ENCODE measurements at places on chromosomes 2 and 18.
A peak's percentile ranks its signal among the peaks of the same experiment; 100 is the strongest.

GRCh38 chr2:235894839-235895238, 273.3 kb downstream of the GBX2 start:
- DNase-seq, result no peak

- DNase-seq, result peak; percentile 70
Measured at GRCh38 chr2:120914839-120915521, 179.3 kb downstream of the GLI2 start.

DNA sequence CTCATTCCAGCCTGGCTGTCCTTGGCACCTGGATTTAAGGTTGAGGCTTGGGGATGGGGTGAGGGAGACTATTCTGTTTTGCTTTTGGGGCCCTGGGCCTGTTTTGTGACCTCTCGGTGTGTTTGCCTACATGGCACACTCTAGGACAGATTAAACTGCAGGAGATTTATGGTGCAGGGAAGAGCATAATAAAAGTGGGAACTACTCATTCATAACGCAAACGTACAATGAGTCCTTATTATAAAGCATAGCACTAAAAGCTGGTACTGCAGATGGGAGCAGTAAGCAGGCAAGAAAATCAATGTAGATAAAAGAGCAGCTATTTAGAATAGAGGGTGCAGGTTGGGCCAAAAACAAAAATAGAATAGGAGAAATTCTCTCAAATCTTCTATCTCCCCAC, 238.4 kb downstream of the ACTR3 start:
- DNase-seq, result no peak

- no peak for DNase-seq
Measured at GRCh38 chr2:240649331-240649730, 24.1 kb downstream of the GPR35 start.

DNA sequence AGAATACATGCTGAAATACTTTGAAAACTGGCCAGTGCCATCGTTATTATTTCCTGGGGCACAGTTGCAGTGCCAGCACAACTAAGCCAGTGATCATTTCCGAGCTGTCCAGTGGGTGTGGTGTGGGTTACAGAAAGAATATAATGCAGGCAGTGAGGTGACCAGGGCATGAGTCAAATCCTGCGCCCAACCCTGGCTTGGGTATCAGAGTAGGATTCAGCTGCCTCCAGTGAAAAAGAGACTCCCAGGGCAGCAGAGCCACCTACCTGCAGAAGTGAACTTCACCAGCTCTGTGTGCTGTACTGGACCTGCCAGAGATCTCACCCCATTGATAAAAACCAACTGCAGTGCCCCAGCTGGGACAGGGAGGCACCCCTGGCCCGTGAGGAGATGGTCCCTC, 18.0 kb downstream of the SLC9A2 start:
- DNase-seq, result no peak

- DNase-seq, result no peak
Measured at GRCh38 chr2:140401056-140401455, 1620.9 kb upstream of the NXPH2 start.

- DNase-seq, result no peak
Measured at GRCh38 chr2:43818761-43819160, 19.9 kb downstream of the ABCG5 start.

GRCh38 chr18:68086481-68086880, 570.0 kb upstream of the DSEL start:
- DNase-seq, result no peak

DNA sequence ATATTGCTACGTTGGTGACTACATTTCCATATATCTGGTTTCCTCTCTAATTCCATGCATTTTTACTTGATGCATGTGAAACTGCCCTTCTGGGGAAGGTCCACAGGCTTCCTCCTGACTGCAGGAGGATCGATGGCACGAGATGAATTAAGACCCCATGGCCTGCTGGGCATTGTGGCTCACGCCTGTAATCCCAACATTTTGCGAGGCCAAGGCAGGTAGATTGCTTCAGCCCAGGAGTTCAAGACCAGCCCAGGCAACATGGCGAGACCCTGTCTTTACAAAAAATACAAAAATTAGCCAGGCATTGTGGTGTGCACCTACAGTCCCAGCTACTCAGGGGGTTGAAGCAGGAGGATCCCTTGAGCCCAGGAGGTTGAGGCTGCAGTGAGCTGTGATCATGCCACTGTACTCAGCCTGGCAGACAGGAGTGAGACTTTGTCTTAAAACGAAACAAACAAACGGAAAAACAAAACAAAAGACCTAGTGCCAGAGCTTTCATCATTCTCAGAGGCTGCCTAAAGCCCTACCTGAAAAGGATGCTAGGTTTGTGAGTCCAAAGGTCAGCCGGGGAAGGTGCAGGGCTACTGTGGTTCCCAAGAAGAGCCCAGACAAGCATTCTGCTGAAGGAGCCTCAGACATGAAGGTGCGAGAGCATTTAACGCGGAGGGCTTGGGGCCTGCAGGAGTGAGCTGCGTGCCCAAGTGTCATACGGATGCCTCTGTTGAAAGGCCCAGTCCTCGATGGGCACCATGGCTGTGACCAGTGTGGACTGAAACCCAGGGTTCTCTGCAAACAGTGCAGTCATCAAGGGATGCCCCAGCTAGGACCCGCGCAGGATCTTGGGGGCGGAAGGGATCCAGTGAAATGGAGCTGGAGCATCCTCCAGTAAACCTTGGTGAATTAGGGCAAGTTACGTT, 21.6 kb downstream of the GPR55 start:
- no peak for DNase-seq

DNA sequence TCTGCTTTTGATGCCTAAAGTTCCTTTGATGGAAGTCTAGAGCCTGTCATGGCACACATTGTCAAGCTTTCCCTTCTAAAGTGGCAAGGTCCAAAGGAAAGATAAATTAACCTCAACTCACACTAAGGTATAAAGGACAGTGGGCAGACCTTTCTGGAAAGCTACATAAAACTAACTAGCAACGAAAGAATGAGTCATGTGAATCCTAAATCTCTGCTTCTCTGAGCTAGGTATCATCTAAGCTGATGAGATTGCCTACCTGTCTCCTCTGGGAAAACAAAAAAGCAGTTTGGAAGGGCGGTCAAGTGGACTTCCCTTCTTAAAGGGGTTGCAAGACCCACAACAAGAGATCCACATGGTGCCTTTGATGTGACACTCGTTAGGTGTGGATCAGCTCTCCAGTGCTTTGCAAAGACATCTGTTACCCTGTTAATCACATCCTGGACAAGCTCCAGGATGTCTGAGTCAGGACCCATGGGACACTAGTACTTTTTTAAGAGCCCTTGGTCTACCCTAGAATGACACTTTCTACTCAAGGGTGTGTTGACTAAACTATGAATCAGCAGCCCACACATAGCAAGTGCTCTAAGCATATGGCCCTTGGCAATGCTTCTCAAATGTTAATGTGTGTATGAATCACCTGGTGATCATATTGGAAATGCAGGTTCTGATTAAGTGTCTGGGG, 173.5 kb downstream of the ALK start:
- DNase-seq, result peak; percentile 65

- no peak for DNase-seq
Measured at GRCh38 chr2:235922839-235923238, 245.3 kb downstream of the GBX2 start.

GRCh38 chr18:70028734-70029133, 81.1 kb upstream of the CD226 start:
- no peak for DNase-seq

DNA sequence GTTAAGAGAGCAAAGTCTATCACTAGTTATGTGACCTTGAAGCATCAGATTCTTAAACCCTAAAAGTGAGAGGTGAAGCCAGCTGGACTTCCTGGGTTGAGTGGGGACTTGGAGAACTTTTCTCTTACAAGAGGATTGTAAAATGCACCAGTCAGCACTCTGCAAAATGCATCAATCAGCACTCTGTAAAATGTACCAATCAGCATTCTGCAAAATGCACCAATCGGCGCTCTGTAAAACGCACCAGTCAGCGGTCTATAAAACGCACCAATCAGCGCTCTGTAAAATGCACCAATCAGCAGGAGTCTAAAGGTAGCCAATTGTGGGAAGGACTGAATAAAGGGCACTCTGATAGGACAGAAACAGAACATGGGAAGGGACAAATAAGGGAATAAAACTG, 291.6 kb upstream of the FAM98A start:
- DNase-seq, result no peak

DNA sequence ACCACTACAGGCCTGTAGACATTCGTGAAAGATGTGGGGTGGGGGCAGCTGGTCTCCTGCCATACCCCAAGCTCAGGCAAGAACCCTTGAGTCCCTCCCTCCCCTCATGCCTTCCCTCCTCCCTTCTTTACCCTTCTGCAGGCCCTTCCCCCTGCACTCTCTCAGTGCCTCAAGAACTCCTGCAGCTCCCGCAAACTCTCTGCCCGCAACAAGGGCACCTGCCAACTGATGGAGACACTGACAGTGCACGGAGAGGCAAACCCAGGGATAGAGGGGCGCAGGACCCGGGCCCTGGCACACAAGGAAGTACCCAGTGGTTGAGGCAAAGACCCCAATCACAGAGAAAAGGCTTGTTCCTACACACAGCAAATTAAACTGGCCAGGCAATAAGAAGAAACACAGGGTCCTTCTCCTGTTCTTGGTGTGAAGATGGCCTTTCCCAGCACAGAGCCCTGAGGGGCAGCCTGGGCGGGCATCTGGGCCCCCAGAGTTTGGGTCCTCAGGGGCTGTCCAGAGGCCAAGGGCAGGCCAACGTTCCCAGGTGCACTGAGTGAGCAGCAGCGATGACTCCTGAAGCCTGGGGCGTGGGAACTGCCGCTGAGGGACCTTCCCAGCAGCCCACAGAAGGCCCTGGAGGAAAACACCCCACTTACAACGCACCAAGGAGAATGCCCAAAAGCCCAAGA, 1.6 kb downstream of the TEKT4 start:
- no peak for DNase-seq

GRCh38 chr2:227036527-227036926, 127.5 kb downstream of the COL4A4 start:
- DNase-seq, result no peak

DNA sequence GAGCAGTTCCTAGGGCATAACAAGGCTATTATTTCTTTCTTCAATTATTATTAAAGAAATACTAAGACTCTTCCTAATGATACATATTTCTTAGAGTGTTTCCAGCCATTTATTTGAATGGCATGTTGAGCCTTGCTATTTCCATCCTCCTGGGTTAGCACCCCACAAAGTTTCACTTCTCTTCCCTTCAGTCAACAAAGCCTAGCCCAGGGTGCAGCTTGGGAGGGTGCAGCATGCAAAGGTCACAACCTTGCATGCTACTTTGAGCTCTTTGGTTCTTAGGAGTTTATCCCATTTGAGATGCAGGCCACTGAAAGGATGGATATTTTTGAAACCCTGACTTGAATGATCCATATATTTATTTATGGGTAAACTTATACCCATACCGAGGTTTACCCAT, 454.4 kb upstream of the MEIS1 start:
- DNase-seq, result no peak

- no peak for DNase-seq
Measured at GRCh38 chr18:12460874-12461273, 53.1 kb downstream of the PRELID3A start.

DNA sequence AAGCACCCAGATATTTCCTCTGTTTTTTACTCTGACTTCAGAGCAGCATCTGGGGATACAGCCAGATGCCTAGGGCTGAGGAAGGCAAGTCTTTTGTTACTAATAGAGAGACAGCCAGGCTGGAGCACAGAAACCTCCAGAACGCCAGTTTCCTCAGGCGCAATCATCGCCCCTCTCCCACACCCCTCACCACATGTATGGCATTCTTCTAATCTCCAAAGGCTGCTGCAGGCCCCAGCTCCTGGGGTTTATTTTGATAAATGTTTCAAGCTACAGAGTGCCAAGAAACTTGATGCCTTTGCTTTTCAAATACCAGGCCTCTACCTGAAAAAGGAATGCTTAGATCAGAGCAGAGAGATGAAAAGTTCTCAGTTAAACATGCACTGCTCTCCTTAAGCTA, 283.6 kb downstream of the RBM43 start:
- DNase-seq, result no peak

DNA sequence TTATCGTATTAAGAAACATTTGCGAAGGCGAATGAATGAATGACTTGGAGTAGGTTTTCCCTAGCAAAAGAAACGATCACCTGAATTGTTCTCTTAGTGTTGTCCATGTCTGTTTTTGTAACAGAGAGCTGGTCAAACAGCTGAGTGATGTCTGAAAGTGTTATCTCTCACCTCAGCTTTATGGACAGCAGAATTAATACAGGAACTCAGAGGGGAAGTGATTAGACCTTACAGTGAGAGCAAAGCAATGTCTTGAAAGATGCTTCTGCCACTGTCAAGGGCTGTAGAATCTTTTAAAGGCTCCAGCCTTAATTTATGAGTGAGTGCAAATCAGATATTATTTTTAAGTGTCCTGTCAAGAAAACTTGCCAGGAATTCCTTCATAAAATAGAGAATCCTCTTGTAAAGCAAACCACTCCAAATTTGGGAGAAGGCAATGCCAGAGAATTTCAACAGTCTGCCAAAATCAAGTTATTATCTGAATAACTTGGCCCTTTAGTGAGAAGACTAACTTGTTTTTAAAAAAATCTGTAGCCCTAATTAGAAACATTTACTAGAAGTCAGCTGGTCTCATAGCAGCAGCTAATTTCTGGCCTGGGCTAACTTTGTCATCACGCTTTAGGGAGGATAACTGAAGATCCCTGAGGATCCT, 60.7 kb downstream of the CDC42EP3 start:
- peak; percentile 95 for DNase-seq

DNA sequence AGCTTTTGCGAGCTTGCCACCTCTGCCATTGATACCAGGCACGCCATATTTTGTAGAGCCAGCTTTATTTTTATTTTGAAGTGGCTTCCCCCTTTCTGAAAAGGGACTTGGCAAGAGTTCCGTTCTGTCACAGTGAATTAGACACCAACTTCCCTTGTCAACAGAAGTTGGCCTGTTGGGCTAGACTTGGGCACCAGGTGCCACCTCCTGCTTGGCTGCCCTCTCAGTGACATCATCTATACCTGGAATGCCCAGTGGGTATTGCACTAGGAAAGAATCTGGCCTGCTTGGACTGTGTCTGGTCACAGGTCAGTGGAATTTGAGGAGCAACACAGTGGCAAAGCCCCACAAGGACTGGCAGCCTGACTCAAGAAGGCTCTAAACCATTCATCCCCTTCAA, 101.0 kb downstream of the BCL2L11 start:
- DNase-seq, result no peak

GRCh38 chr2:71599646-71600236, 146.4 kb downstream of the DYSF start:
- DNase-seq, result no peak

DNA sequence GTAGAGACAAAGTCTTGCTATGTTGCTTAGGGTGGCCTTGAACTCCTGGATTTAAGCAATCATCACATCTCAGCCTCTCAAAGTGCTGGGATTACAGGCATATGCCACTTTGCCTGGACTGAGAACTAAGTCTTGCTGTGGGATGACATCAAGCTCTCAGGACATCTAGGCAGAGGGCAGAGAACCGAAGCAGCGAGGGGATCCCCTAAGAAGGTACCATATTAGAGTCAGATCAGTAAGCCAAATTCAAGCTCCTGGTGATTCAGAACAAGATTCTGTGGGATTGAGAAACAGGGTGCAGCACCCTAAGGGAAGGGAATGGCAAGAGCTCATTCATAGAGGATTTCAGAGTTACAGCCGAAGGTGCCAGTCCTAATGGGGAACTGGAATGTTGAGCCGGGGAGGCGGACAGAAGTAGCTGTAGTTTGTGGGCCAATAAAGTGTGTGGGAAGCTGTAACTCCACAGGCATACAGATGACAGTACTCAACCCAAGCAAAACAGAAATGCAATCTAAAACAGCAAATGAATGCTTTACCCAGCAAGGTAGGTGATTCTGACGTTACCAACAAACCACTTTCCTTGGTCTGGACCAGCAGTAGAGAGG, 30.9 kb downstream of the EPHA4 start:
- no peak for DNase-seq
